ENCODE measurements at places on chromosomes 16 and 17. TPM values are rescaled to one million over a fixed set of nuclear protein-coding genes. Genes with fewer than 3 reads are reported as not detected.

DNA sequence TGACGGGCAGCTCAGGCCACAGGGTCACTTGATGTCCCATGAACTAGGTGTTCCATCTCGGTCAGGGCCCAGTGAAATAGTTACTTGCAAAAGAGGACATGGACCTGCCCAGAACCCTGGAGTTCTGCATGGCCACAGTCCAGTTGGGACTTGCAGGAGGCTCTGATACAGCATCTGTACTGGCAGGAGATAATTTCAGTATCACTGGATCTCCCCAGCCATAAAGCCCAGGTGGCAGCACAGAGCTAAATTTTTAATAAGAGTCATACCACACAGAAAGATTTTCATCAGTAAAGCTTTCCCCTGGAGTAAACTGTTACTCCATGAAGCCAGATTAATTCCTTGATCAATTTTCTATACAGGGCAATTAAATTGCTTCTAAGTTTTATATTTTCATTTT lies 18.0 kb upstream of the SLC16A5 start:
- peaks cover 36% of the 10 kb centered on the region for H3K4me1 ChIP-seq
- no peak overlapping the region for H3K4me3 ChIP-seq
- H3K27ac ChIP-seq: peak overlapping the region; percentile 81

- peaks cover 7% of the 10 kb centered on the region for H3K36me3 ChIP-seq
- H3K4me3 ChIP-seq: no peak overlapping the region
- H3K27ac ChIP-seq: no peak overlapping the region
- DNase-seq: no peak
- no peaks in the 10 kb centered on the region for H3K4me1 ChIP-seq
- peaks cover 2% of the 10 kb centered on the region for H3K27me3 ChIP-seq
Measured at GRCh38 chr17:60442271-60443173, 20.2 kb downstream of the CHCT1 start.

DNA sequence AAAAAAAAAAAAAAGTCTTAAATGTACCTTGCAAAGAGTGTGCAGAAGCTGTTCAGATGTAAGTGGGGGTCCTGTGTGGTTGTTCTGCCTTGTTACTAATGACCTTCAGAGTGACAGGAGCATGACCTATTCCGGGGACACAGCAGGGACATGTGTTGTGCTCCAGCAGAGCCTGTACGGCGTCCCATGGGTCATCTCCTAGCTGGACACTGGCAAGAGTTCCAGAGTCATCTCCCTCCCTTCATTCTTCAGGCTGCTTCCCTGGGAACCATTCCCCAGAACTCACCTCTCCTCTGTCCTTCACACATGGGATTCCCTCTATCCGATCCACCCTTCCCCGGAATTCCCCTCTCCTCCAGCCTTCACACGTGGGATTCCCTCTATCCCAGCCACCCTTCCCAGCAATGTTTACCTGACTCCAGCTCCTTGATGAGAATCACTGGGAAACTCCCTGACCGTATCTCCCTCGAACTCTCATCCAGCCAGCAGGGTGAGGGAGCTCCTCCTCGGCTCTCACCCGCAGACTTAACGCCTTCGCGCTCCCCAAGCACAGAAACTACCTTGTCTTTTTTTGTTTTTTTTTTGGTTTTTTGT lies 85.8 kb downstream of the MRM3 start:
- H3K4me1 ChIP-seq: peaks cover 3% of the 10 kb centered on the region
- no peak overlapping the region for H3K4me3 ChIP-seq
- peaks cover 18% of the 10 kb centered on the region for H3K27me3 ChIP-seq
- no peak overlapping the region for H3K27ac ChIP-seq
- H3K36me3 ChIP-seq: no peaks in the 10 kb centered on the region
- DNase-seq: no peak

GRCh38 chr16:3058139-3059030 lies 7.1 kb upstream of the IL32 start:
- peak; percentile 64 for DNase-seq
- H3K4me3 ChIP-seq: peak overlapping the region; percentile 93
- H3K27ac ChIP-seq: peak overlapping the region; percentile 91
- peaks cover 72% of the 10 kb centered on the region for H3K4me1 ChIP-seq

DNA sequence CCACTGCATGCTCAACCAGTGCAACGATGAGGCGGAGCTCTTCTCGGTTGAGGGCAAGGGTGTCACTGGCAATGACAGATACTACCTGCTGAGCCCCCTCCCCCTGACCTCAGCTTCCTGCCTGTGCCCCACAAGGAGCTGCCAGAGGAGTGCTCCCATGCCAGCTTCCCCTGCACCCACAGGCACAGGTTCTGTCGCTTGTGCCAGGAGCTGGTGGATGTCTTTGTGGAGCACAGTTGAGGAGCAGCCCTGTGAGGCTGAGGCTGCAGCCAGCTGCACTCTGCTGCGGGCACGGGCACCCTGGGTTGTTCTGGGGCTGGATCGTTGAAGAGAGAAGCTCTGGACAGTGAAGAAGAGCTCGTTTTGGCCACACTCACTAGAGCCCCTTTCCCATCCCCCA lies 165.3 kb upstream of the ZNF267 start:
- peaks cover 64% of the 10 kb centered on the region for H3K36me3 ChIP-seq
- H3K27ac ChIP-seq: peak overlapping the region; percentile 83
- DNase-seq: peak; percentile 72
- H3K4me3 ChIP-seq: no peak overlapping the region
- no peaks in the 10 kb centered on the region for H3K27me3 ChIP-seq

- peak overlapping the region; percentile 84 for H3K4me3 ChIP-seq
- peaks cover 43% of the 10 kb centered on the region for H3K4me1 ChIP-seq
- H3K27ac ChIP-seq: peak overlapping the region; percentile 47
- H3K27me3 ChIP-seq: no peaks in the 10 kb centered on the region
- DNase-seq: no peak
Measured at GRCh38 chr17:62062944-62063343, 2.1 kb downstream of the MED13 start.

The FBXL16 gene
- total RNA-seq: 14.3 TPM

The MYO15B gene
- total RNA-seq: 11.0 TPM

GRCh38 chr16:86214326-86215232 lies 295.7 kb upstream of the FOXF1 start:
- no peak overlapping the region for H3K4me3 ChIP-seq
- no peak overlapping the region for H3K27ac ChIP-seq
- H3K27me3 ChIP-seq: no peaks in the 10 kb centered on the region
- no peaks in the 10 kb centered on the region for H3K36me3 ChIP-seq

The AANAT gene
- not detected for total RNA-seq

DNA sequence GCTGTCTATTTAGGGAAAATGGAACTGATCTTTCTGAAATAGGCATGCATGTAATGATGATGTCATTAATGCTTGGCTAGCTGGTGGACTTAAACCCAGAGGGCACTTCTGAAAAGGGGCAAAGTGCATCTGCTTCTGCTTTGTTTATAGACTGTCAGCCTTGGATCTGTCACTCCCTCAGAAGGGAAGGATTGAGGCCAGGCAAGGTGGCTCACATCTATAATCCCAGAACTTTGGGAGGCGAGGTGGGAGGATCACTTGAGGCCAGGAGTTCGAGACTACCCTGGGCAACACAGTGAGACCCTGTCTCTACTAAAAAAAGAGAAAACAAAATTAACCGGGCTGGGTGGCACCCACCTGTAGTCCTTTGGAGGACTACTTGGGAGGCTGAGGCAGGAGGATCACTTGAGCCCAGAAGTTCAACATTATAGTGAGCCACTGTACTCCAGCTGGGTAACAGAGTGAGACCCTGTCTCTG lies 185.5 kb downstream of the WWOX start:
- no peaks in the 10 kb centered on the region for H3K36me3 ChIP-seq
- no peak overlapping the region for H3K4me3 ChIP-seq
- no peaks in the 10 kb centered on the region for H3K27me3 ChIP-seq
- H3K4me1 ChIP-seq: no peaks in the 10 kb centered on the region
- no peak for DNase-seq

- H3K4me1 ChIP-seq: no peaks in the 10 kb centered on the region
- H3K36me3 ChIP-seq: no peaks in the 10 kb centered on the region
- DNase-seq: no peak
- no peak overlapping the region for H3K4me3 ChIP-seq
Measured at GRCh38 chr17:74919440-74920305, 3.4 kb downstream of the USH1G start.

- no peaks in the 10 kb centered on the region for H3K36me3 ChIP-seq
- peaks cover 13% of the 10 kb centered on the region for H3K4me1 ChIP-seq
- no peak for DNase-seq
- H3K4me3 ChIP-seq: peak overlapping the region; percentile 59
Measured at GRCh38 chr16:2473446-2473926, 1.4 kb upstream of the TBC1D24 start.

DNA sequence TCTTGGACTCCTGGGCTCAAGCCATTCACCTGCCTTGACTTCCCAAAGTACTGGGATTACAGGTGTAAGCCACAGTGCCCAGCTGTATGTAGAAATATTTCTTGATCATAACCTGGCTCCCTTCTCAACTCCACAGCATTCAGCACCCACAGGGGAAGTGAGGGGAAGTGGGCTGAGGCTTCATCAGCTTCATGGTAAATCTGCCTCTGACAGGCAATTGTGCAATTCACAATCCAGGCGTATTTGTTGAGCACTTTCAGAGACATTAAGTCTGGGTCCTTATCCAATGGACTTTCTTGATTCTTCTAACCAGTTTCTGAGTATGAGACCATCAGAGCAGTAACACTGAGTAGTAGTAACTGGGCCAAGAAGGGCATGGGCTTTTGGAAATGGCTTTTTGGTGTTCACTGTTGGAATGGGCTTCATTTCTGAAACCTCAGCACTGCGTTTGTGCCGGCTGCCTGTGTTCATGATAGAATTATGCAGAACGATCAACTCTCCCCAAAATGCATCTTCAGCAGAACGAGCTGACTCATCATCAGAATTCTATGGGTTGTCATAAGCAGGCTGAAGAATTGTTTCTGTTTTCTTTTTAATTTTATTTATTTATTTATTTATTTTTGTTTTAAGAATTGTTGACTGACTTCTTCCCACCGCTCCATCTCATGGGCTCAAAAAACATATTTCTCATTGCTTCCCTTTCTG lies 28.9 kb downstream of the FAM20A start:
- DNase-seq: no peak
- H3K27ac ChIP-seq: no peak overlapping the region
- peaks cover 4% of the 10 kb centered on the region for H3K27me3 ChIP-seq
- H3K4me3 ChIP-seq: no peak overlapping the region

GRCh38 chr17:72887917-72888316 lies 204.6 kb downstream of the SLC39A11 start:
- no peak overlapping the region for H3K27ac ChIP-seq
- H3K27me3 ChIP-seq: no peaks in the 10 kb centered on the region
- H3K4me3 ChIP-seq: no peak overlapping the region
- DNase-seq: no peak

- H3K4me3 ChIP-seq: no peak overlapping the region
- DNase-seq: peak; percentile 52
- peaks cover 3% of the 10 kb centered on the region for H3K27me3 ChIP-seq
- H3K27ac ChIP-seq: no peak overlapping the region
Measured at GRCh38 chr17:77834170-77835115, 124.1 kb upstream of the TNRC6C start.

DNA sequence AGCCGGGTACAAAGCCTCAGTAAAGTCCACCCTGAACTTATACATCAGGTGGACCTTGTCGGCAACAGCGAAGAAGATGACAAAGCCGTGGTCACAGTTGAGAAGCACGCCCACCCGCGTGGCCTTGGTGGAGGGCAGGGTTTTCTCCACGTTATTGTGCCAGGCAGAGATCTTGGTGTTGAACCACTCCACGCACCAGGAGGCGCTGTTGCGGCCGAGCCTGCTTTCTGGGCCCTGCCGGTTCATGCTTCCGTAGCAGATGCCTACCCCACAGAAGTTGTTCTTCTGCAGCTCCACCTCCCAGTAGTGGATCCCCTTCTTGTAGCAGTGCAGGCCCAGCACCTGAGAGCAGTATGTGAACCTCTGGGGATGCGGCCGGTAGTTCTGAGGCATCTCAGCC lies 22.1 kb downstream of the TRIM25 start:
- H3K27me3 ChIP-seq: no peaks in the 10 kb centered on the region
- no peak overlapping the region for H3K27ac ChIP-seq
- peaks cover 6% of the 10 kb centered on the region for H3K4me1 ChIP-seq
- peaks cover 98% of the 10 kb centered on the region for H3K36me3 ChIP-seq
- H3K4me3 ChIP-seq: no peak overlapping the region

The ARRB2 gene
- 323 TPM for total RNA-seq

The KRTAP1-1 gene
- not detected for total RNA-seq

DNA sequence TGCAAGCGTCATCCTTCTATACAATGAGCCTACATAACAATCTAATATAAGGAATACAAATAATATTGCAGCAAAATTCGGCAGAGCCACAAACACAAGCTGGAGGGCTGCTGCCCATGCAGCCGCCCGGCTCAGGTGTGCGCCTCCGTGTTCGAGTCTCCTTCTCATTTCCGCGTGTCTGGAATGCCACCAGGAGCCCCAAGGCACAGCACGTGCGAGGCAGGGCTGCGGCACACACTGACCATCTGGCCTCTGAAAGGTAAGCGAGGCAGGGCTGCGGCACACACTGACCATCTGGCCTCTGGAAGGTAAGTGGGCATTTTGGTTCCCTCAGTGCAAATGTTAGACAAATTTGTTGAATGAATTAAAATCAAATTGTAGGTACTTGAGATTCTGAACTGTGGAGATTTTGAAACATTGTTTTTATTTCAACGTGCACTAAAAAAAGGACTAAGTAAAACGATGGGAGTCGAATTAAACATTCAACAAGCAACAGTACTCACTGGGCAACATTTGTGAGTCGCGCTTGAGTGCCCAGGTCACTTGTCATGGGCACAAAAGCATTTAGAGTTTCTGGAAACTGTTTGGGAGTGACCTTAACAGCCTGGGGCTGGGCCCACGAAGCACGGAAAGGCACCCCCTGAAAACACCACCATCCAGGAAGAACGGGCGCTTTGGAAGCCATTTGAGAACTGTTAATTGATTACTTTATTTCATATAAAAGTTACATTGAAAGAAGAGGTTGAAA lies 37.4 kb downstream of the ZDHHC7 start:
- no peak for DNase-seq
- H3K27ac ChIP-seq: no peak overlapping the region
- H3K4me1 ChIP-seq: peaks cover 5% of the 10 kb centered on the region
- no peaks in the 10 kb centered on the region for H3K27me3 ChIP-seq
- H3K36me3 ChIP-seq: peaks cover 23% of the 10 kb centered on the region

DNA sequence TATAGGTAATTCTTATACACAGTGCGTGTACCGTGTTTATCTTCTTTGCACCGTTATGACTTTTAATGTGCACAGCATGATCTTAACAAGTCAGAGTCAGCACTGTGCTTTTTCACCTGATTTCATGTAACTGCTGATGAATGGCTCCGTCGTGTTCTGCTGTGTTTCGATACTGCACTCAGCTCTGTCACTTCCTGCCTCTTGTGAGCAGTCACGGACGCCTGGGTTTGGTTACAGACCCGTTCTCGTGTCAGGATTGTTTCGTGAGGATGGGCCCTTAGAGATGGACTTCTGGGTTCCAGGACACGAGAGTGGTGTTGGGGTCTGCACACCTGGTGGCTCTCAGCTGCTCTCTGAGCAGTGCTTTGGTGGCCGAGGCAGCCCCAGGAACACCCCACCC lies 24.6 kb downstream of the TBCD start:
- H3K27ac ChIP-seq: no peak overlapping the region
- peaks cover 10% of the 10 kb centered on the region for H3K36me3 ChIP-seq
- peaks cover 23% of the 10 kb centered on the region for H3K4me1 ChIP-seq
- H3K4me3 ChIP-seq: no peak overlapping the region

GRCh38 chr16:31382485-31383161 lies 10.5 kb upstream of the ITGAD start:
- DNase-seq: peak; percentile 71
- peaks cover 16% of the 10 kb centered on the region for H3K27me3 ChIP-seq
- H3K4me3 ChIP-seq: no peak overlapping the region
- H3K4me1 ChIP-seq: peaks cover 8% of the 10 kb centered on the region
- no peak overlapping the region for H3K27ac ChIP-seq

- DNase-seq: no peak
- no peaks in the 10 kb centered on the region for H3K36me3 ChIP-seq
- H3K27ac ChIP-seq: no peak overlapping the region
- H3K4me1 ChIP-seq: peaks cover 6% of the 10 kb centered on the region
- H3K4me3 ChIP-seq: no peak overlapping the region
Measured at GRCh38 chr17:73759324-73759723, 115.1 kb upstream of the SDK2 start.
